ENCODE measurements at places on chromosomes 11 and 22. TPM values are rescaled to one million over a fixed set of nuclear protein-coding genes. Genes with fewer than 3 reads are reported as not detected.
A peak's percentile ranks its signal among the peaks of the same experiment; 100 is the strongest.

The TRIM44 gene
- 13.5 TPM for total RNA-seq

- DNase-seq = no peak
Observed at GRCh38 chr11:45048313-45048841, 97.7 kb upstream of the TP53I11 start.

DNA sequence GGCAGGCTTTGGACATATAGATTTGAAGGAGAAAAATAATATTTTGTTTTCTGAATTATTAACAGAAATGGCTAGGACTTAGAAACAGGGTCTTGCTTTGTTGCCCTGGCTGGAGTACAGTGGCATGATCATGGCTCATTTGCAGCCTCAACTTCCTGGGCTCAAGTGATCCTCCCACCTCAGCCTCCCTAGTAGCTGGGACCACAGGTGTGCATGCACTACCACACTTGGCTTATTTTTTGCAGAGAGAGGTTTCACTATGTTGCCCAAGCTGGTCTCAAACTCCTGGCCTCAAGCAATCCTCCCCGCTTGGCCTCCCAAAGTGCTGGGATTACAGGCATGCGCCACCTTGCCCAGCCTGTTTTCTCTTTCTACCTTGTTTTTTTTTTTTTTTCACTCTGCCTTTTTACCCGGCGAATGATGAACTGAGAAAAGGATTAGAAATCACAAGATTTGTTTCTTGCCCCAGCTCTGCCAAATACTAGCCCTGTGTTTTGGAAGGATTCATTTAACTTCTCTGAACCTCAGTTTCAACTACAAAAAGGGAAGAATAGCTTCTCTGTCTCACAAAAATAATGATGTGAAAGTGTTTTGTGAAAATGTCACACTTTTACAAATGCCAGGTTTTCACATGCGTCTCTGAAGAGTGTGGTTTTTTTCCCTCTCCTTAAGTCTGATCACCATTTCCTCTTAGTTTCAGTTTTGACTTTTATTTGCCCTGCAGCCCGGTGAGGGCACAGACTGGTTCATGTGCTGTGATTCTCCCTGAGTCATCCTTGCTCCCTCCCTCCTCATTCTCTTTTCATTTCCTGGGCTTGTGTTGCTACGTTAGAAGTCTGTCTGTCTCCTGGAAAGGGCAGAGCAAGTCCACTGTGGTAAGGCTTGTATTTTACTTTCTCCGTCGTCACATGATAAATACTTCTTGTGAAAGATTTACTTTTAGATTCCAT is 67.7 kb downstream of the BCL2L13 start:
- peak; percentile 25 for DNase-seq

DNA sequence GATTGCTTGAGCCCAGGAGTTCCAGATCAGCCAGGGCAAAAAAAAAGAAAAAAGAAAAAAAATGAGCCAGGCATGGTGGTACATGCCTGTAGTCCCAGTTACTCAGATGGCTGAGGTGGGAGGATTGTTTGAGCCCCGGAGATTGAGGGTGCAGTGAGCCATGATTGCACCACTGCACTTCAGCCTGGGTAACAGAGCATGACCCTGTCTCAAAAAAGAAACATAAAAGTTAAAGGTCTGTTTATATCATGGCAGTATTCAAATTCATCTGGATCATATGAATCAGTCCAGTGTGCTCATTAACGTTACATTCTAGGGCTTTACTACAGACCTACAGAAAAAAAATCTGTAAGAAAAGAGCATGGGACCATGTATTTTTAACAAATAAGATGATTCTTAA is 13.9 kb downstream of the HSD17B12 start:
- no peak for DNase-seq

GRCh38 chr11:13341026-13341425 is 63.4 kb downstream of the BMAL1 start:
- no peak for DNase-seq

- DNase-seq = no peak
Observed at GRCh38 chr11:13687271-13687670, 18.8 kb downstream of the FAR1 start.

- DNase-seq = no peak
Observed at GRCh38 chr11:75150879-75151278, at the start of gene SLCO2B1. Gene SLCO2B1, plus strand, starts transcription at chr11:75151107. Its CDS starts 275 bp downstream, at chr11:75151382.

DNA sequence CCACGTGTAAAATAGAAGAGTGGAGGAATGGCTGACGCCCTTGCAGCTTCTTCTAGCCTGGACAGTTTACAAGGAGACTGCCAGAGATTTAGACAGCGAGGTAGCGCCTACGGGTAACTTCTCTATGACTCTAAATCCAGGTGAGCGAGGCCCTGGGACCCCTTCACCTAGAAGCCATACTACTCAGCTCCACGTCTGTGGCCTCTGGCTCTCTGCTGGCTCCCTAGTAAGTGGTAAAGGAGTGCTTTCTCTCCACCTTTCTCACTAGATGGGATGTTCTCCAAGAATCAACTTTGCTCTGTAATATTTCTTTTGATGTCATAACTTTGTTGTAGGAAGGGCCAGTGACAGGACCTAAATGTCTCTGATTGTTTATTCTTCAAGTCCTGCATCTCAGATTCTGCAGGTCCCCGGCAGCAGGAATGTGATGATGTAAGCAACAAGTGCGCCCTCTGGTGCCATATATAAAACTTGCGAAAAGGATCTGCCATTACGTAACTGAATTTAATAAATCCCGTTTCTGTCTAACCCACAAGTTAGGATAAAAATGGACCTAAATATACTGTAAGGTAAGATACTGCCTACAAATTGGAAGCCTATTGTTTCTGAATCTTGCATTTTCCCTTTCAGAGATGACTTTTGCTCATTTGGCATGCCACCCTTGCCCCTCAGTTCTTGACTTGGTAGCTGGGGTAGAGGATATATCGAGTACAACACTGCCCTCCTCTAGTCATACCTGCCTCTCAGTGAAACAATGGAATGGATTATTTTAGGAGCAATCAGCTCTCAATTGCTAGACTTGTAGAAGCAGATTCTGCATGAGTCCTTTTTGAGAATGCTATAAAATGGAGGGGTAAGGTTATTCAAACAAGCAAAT is 11.0 kb upstream of the PTPN5 start:
- DNase-seq = no peak

DNA sequence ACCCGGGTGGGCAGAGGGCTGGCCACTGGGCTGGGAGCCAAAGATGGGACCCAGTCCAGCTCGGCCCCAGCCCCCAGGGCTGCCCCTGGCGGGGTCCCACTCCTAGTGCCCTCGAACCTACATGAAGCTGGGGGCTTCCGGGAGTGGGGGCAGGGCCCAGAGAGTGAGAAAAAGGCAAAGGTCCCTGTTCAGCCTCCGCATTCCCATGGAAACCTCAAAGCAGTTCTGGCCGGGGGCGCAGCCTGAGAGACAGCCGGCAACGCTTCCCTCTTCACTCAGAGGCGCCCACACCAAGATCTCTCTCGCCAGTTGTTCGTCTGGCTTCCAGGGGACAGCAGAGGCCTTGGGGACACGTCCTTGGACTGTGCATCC is 22.4 kb upstream of the ARHGAP8 start:
- peak; percentile 51 for DNase-seq

DNA sequence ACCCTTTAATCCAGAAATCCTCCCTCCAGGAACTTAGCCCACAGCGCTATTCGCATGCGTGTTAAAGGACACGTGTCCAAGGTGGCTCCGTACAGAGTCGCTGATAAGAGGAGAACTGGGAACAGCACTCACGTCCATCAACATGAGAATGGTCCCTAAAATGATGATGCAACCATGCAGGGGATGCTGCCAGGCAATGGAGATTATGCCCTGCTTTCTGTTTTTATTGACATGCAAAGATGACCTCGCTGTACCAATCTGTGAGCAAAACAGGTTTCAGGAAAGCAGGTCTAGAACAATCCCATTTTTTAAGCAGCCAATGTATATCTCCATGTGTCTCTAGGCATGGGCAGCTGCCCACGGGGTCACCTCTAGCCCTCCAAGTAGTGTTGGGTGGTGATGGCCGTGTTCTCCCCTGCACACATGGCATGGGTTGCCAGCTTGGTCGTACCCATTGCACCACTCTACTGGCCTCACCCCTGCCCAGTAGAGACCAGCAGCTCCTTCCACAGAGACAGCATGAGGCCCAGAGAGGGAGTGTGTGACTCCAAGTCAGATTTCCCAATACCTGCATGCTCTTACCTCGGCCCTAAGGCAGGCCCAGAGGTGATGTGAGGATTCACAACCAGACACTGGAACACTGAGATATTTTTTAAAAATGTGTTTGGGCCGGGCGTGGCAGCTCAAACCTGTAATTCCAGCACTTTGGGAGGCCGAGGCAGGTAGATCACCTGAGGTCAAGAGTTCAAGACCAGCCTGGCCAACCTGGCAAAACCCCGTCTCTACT is 68.3 kb upstream of the LINC01488 start:
- DNase-seq = no peak

GRCh38 chr22:37747080-37747714 is 50.3 kb downstream of the TRIOBP start:
- DNase-seq = no peak

- DNase-seq = no peak
Observed at GRCh38 chr22:28111501-28112189, 192.6 kb upstream of the PITPNB start.
